ENCODE measurements at places on chromosomes 1 and 21.
A peak's percentile ranks its signal among the peaks of the same experiment; 100 is the strongest.

GRCh38 chr1:2330519-2331199 lies 60.7 kb downstream of the MORN1 start:
- DNase-seq, result peak; percentile 95

DNA sequence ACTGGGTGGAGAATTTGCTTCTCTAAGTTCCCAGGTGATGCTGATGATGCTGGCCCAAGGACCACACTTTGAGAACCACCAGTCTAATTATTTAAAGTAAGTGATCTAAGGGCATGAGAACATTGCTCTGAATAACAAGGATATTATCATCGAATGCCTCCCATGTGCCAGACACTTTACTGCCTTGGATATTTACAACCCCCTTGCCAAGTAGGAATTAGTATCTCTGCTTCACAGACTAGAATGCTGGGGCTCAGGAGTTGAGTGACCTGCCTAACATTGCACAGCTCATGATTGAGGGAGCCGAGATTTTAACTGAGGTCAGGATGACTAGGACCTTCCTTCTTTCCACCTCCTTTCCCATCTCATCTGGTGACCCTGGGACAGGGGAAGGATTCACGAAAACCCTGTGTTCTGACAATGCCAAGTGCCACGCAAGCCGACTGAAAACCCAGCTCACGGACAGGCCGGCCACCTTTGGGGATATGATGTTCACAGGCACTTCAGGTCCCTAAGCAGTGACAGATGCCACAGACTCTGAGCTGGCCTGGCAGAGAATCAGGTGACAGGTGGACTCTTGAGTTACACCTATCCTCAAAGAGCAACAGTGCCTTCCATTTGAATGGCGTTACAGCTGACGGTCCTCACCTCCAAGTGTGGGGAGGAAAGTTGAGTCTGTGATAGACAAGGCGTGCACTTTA lies 230.7 kb downstream of the TOMM20 start:
- peak; percentile 45 for DNase-seq

GRCh38 chr1:29202584-29203340 lies 21.1 kb upstream of the SRSF4 start:
- peak; percentile 98 for DNase-seq

GRCh38 chr1:99361406-99361805 lies 97.1 kb downstream of the PLPPR4 start:
- no peak for DNase-seq

GRCh38 chr1:207803678-207804077 lies 51.8 kb downstream of the CD46 start:
- DNase-seq, result no peak

DNA sequence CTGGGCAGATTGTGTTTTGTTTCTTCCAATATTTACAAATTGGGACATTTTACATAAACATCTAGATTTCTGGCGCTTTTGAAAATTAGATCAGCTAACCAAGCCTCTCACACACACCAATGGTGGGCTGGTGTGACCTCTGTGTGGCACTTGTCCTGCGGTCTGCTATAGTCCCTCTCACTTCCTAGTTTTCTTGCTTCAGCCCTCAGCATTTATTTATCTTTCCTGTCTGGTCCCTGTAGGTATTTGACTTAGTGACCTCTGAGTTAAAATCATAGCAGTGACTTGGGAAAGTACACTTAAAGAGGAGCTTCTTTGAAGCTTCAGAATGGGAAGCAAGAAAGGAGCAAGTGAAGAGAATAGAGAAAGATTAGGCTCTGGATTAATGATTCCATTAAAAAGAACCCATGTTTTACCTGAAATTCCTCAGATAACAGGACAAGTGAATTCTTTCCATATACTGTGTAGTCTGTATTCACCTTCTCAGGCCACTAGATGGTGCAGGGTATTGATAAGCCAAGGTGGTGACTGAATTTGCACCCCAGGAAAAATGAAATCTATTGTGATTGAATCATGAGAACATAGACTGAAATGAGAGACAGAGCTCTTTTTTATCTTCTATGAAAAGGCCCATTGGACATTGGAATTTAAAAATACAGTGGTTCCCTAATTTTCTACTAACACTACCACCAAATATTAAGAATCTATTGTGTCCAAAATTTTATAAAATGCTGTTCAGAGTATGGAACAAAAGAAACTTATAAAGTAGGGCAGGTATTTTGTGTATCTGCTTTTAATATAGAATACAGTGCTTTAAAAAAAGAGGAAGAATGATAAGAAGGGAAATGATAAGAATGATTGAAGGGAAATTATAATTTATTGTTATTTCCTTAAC lies 7.1 kb upstream of the DIPK1A start:
- DNase-seq, result no peak

DNA sequence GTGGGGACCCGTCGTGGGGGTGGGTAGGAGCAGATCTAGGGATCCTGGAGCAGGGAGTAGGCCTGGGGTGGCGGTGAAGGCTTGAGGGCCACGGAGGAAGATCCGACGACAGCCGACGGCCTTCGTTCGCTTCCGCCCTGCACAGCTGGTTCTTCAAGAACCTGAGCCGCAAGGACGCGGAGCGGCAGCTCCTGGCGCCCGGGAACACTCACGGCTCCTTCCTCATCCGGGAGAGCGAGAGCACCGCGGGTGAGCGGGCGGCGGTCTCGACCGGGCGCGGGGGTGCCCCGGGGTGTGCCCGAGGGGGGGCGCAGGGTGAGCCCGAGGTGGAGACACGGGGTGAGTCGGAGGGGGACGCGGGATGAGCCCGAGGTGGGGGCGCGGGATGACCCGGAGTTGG lies 16.5 kb upstream of the HDAC1 start:
- DNase-seq, result no peak

DNA sequence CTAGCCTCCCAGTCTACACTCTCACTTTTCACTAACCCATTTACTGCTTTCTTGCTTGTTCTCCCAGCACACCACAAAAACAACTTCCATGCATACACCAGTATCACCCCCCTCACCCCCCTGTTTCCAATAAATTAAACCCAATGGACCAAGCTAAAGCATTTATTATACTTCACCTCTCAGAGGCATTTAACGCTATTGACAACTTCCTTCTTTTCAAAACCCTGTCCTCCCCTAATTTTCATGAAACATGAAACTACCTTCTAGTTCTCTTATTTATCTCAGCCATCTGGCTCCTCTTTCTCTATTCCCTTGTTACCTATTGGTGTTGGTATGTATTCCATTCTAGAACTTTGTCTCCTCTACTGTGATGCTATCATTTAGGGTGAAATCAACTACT lies 32.3 kb downstream of the PTPRC start:
- DNase-seq, result no peak

DNA sequence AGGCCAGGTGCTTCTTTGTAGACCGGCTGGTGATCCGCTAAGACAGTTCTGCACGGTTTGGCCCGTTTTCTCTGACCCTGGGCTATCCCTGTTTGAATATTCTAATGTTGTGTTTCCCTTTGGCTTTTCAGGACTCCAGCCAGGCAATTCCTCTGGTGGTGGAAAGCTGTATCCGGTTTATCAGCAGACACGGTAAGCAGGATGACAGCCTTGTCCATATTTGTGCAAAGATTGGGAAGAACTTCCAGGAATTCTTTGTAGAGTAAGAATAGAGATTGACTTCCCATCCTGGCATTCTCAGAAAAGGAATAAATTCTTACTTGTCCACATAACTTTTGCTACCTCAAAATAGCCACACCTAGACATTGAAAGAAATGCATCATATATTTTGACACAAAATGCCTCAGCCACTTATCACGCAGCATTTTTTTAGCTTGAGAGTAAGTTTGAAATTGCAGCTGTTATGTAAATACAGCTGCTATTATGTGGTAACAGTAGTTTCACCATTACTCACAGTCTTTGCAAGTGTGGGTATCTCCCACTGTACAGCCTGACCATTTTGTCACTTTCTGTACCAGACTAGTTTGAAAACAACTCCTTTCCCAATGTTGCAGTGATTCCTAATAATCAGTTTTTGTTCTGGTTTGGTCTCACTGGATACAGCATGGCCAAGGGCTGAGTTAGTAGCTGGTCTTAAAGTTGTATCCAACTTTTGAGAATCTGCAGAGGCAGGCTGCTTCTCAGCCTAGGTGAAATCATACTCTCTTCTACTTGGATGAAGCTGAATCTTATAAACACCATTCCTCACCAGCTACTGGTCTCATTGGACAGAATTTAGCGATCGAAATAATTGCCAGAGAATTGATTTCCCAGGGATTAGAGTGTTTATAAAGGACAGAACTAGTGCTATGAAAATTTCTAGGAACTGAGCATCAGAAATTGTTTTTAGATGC lies 40.0 kb upstream of the IKBKE start:
- no peak for DNase-seq

DNA sequence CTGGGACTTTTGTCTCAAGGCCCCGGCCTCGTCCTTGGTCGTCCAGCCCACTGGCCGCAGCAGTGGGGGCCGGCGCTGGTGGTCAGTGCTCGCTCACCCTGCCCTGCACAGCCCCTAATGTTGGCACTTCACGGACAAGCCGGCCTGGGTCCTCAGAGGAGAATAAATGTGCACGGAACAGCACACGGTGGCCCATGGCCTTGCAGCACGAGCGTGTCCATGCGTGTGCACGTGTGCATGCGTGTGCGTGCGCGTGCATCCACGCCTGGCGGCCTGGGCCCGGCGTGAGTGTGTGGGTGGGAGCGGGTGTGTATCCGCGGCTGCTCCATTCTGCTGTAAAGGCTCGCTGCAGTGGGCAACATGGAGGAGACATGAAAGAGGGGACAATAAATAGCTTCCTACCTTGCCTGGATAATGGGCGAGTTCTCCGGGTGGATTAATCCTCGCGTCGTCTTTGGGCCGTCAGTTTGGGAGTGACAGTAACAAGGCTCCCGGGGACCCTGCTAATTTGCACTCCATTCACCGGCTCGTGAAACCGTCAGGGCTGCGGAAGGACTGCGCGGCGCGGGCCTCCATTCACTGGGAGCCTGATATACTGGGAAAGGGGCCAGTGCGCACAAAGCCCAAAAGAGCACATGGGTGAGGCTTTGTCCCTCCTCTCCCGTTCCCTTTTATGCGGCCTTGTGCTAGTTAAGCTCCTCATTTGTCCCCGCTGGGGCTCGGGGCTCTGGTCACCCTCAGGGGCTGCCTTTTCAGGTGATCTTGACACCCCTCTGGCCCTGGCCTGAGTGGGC lies 142.8 kb downstream of the PRDM16 start:
- no peak for DNase-seq

- DNase-seq, result peak; percentile 81
These were observed 155.2 kb downstream of the PEX14 start for GRCh38 chr1:10629816-10630571.

- DNase-seq, result peak; percentile 93
These were observed 239.6 kb upstream of the FGGY start for GRCh38 chr1:59057211-59057694.

DNA sequence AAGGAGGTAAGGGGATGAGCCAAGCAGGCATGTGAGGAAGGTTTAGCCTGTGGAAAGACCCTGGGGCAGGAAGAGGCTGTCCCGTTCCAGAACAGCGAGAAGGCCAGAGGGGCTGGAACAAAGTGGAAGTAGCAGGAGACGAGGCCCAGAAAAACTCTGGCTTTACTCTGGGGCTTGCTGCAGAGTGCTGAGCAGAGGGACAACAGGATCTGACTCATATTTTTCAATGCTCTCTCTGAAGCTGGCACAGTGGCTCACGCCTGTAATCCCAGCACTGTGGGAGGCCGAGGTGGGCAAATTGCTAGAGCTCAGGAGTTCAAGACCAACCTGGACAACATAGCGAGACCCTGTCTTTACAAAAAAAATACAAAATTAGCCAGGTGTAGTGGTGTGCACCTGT lies 52.4 kb upstream of the PAX7 start:
- peak; percentile 29 for DNase-seq

DNA sequence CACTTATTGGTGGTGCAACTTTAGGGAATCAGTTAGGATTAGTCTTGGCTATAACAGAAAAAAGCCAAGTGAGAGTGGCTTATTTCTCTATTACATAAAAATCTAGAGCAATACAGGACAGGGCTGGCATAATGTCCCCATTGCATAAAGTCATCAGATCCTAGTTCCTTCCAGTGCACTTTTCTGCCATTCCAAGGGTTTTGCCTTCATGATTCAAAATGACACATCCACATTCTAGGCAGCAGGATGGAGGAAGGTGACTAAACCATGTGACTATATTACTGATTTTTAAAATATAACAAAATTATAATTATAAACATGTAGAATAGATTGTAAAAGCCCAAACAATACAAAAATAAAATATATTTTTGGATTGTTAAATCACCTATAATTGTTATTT lies 18.8 kb downstream of the JUN start:
- no peak for DNase-seq

GRCh38 chr1:52332411-52332810 lies 33.6 kb downstream of the CC2D1B start:
- no peak for DNase-seq

- DNase-seq, result no peak
These were observed at the start of gene KCNJ6 for GRCh38 chr21:37916310-37917051. Gene KCNJ6 (minus strand): TSS chr21:37916457. CDS start chr21:37840682, 75,775 bp downstream.

DNA sequence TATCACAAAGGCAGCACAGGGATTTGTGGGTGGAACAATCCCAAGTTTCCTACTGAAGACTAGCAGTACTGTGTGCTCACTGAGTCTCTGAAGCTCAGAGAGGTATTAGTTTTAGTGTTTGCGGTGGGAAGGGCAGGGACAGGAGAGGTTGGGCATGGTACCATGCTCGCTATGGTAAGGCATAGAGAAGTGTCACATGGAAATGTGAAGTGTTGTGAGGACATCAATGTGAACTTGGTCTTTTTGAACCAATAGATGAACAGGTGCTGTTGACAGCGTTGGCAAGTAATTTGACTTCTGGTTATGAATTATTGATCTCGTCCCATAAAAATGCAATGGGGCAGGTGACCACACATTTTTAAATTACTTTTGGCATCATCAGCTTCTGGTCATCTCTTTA lies 55.8 kb upstream of the ADAMTS1 start:
- DNase-seq, result no peak

DNA sequence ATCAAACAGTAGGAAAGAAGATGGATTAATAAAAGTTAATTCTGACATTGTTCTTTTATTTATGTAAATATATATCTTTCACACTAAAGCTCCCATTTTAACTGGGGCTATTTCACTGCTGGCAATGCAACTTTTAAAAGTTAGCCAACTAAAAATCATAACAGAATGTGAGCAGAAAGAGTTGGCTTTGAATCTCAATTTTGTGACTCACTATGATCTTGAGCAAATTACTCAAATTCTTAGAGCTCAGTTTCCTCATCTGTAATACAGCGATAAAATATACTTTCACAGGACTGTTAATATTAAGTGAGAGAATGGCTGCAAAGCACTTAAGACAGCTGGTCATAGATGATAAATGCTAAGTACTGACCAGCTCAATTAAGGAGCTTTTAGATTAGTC lies 10.8 kb downstream of the EFCAB14 start:
- no peak for DNase-seq

Data from posterior vena cava (tissue), 2 donors.